ENCODE measurements at places on chromosomes 7 and 10.

GRCh38 chr10:48477141-48477540 is 127.7 kb downstream of the ARHGAP22 start:
- no peak for DNase-seq

DNA sequence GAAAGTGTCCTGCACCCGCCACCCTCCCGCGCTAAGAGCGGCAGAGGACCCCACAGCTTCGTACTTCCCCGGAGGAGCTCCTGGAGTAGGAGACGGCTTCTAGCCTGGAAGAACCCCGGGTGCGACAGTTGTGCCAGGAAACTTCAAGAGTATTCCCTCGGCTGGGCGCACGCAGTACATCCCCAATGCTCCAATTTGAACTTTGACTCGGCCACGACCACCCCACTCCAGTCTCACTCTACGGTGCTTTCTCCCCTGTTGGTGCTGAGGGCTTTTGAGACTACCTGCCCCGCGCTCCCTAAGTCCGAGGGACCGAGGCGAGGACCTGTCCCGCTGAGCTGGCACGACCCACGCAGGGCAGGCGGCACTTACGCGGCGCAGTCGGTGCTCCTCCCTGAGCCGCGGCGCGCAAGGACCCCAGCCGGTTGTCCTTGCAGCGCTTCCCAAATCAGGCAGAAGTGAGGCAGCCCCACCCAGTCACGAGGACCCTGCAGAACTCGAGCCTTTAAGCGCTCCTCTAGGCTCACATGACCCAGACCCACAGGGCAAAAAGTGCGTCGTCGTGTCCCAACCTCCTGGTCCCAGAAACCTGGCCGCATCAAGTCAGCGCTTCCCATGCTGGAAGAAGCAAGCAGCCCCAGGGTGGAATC is at the start of gene CPVL:
CPVL (minus strand) TSS at position 481 of the 650 bp plus-strand sequence. CDS start 25,476 bp downstream, outside the sequence.
- DNase-seq: peak; percentile 82

DNA sequence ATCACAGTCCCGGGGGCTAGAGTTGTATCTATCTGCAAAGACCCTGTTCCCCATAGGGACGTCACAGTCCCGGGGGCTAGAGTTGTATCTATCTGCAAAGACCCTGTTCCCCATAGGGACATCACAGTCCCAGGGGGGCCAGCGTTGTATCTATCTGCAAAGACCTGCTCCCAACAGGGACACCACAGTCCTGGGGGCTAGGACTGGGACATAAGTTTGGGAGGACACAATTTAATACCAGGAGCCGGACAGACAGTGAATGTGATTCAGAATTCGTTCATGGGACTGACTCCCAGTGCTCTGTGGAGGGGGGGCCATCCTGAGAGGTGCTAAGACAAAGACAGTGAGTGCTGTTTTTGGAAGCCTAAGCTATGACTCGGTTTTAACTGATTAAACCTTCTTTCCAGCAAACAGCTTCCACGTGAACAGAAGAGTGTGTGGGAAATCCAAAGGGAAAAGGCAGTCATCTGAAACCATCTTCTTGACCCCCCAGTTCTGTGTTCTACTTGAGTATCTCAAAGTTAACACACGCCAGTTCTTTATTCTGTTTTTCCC is 153.0 kb downstream of the DIP2C start:
- DNase-seq: no peak

DNA sequence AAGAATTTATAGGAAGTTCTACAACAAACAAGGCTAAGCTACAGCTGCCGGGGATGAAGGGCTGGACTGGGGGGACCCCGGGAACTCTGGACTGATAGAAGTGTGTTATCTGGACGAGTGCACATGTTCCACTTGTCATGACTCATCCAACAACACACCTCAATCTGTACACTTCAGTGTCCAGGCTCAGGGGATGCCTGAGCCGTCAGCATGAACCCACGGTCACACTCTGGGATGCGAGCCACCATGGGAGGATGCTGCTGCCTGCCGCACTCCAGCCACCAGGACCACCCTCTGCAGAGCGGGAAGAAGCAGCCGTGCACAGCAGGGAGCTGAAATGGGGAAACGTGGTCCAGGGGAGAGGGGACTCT is 67.5 kb downstream of the MAD1L1 start:
- DNase-seq: no peak

GRCh38 chr10:44668336-44668735 is 242.8 kb upstream of the TMEM72 start:
- DNase-seq: no peak

GRCh38 chr10:930625-931325 is 730 bp downstream of the LARP4B start:
- no peak for DNase-seq

DNA sequence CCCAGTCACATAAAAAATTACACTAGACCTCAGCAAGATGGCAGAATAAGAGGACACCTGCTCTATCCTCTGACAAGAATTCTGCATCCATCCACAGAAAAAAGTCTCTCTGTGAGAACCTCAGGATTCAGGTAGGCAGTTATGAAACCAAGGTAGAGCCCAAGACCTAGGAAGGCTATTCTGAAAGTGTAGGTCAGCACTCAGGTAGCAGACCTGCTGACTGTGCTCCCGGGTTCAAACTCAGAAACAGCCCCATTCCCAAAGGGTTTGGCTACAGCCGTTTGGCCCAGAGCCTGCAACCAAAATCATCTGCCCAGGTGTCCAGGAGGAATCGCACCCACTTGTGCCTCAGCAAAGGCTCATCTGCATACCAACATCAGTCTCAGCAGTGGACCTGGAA is 37.7 kb downstream of the COA1 start:
- DNase-seq: no peak

DNA sequence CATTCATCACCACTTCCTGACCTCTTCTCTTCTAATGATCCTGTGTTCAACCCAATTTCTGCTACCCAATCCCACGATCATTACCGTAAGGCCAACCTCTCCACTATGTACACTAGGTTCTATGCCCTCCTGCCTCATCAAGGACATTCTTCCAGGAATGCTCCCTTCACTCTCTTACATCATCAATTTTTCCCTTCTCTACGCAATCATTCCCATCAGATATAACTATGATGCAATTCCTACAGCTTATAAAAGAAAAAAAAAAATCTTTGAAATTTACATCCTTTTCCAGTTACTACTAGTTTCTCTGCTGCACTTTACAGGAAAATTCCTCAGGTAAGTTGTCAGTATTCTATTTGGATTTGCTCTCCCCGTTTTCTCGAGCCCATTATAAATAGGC is 30.8 kb upstream of the GPR22 start:
- DNase-seq: no peak

- DNase-seq: no peak
Observed at GRCh38 chr10:89301232-89301631, 614 bp upstream of the IFIT2 start.

DNA sequence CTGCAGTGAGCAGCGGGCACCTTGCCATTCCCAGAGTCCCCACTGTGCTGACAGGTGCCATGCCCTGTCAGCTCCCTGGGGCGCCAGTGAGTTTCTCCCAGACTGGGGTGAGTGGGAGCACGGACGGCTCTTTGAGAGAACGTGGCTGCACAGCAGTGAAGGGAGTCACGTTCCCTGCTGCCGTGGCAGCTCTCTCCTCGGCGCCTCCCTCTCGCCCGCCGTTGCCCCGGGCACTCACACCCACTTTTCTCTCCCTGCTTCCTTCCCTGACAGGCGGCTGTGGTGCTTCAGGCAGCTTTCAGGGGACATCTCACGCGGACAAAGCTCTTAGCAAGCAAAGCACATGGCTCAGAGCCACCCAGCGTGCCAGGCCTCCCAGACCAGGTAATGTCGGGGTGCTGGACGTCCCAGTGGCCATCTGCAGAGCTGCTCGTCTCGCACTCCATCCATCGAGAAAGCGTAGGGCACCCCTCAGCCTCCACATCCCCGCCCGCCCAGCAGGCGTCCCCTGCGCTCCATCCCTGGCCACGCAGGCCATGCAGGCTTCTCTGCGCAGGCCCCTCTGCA is 27.1 kb upstream of the TTYH3 start:
- no peak for DNase-seq

DNA sequence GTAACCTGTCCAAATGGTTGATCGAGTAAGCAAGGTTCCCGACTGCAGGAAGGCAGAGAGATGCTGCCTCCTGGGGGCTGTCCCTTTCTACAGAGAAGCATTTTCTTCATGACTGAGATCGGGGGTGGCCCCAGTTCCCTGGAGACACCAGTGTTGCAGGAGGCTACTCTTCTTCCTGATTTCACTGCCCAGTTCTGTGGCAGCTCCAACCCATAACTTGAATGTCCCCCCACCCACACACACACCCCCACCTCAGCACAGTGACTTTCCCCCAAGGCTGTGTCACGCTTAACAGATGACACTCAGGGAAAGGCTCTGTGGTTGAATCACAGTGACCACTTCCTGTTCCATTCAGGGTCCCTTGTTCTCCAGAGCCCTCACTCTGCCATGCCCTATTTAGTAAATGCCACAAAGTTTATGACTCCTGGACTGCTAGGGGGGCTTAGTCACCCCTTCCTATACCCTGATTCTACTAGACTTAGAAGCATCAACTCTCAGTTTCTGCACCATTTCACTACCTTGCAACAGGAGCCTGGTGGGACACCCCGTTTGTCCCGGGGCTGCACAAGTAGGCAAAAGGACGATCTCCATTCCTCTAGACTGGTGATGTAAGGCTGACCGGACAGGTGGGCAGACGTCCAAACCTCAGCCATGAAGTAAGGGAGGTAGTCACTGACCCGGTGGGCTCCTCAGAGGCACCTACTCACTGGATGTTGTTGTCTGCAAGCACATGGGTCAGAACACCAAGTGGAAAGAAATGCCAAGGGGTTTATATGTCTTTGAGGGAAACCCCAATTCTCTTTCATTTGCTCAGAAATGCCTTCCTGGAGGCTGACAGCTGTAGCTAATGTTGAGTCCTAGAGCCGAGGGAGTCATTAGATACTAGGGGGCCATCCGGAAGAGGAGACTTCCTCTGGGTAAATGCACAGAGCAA is 31.3 kb upstream of the SMC3 start:
- peak; percentile 86 for DNase-seq

GRCh38 chr7:20513341-20513740 is 102.1 kb upstream of the ABCB5 start:
- DNase-seq: no peak

DNA sequence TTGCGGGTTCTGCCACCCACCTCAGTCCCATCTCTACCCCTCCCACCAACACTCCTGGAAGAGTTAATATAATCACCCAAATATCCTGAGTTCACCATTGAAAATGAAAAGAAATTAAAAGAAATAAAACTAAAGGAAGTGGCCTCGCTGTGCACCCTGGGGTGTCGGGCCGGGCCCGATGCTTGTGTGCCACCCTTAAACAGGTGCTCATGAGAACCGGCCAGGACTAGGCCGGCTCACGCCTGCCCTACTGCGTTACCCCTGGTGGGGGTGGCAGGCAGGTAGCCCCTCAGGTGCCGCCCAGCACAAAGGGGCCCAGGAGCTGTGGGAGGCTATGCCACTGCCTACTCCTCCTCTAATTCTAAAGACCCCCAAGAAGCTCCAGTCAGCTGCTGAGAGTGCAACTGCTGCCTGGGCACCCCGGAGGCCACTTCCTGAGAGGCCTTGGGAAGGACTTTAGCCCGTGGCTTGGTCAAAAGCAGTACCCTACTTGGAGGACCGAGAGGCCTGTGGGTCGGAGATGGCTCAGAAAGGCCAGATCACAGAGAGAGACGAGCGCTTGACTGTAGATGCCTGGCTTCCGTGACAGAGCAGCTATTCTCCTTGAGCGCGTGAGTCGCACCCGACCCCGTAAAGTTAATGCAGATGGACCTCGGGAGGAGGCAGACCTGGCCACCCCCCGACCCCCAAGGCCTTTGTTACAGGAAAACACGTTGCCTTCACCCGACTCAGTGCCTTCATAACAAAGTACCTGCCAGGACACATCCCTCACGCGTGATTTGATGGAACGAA is 51.0 kb upstream of the PPP2R2D start:
- no peak for DNase-seq

DNA sequence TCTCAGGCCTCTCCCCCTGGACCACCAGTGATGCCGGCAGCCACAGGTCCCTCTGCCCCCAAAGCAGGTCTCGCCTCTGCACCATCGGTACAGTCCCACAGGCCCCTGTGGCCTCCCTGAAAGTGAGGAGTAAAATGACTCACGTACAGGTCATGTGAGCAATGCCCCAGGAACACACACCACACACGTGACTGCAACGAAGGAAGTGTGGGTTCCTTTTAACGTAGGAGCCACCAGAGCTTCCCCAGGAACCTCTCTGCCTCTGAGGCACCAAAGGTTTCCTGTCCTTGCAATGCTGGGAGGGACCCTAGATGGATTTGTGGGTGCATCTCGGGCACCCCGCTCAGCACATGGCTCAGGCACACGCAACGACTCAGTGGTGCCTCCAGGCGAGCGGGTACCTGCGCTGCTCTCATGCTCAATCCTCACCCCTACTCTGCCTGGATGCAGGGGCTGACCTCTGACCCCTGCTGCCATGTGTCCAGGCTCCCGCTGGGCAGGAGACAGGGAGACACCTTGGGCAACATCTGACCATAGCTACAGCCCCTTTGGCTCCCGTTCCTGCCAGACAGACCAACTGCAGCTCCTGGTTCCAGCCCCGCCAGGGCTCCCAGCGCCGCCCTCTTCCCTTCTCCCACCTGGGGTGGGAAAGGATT is 120.7 kb downstream of the PRKAG2 start:
- no peak for DNase-seq

GRCh38 chr7:601595-602340 is 82.1 kb upstream of the PDGFA start:
- DNase-seq: no peak

DNA sequence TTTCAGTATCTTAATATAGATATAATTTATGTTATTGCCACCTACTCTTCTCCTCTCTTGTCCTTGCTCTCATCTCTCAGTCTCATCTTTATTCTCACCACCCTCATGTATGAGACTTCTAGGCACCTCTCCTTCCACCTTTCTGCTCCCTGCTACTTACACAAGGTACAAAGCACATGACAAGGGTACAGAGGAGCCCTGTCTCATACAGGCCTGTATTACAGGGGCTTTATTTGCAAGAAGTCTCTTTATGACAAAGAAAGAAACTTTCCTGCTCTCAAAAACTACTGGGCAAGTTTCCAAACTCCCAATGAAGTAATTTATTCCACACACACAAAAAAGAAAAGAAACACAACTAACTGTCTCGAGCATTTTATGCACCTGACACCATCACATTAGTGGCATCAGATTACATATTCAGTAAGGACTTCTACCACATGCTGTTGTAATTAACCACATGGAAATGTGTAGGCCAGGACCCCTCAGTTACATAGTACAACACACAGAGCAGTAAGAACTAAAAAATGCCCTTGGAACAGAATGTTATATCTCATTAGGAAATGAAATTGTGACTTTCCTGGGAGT is 253.1 kb downstream of the FZD1 start:
- DNase-seq: no peak

DNA sequence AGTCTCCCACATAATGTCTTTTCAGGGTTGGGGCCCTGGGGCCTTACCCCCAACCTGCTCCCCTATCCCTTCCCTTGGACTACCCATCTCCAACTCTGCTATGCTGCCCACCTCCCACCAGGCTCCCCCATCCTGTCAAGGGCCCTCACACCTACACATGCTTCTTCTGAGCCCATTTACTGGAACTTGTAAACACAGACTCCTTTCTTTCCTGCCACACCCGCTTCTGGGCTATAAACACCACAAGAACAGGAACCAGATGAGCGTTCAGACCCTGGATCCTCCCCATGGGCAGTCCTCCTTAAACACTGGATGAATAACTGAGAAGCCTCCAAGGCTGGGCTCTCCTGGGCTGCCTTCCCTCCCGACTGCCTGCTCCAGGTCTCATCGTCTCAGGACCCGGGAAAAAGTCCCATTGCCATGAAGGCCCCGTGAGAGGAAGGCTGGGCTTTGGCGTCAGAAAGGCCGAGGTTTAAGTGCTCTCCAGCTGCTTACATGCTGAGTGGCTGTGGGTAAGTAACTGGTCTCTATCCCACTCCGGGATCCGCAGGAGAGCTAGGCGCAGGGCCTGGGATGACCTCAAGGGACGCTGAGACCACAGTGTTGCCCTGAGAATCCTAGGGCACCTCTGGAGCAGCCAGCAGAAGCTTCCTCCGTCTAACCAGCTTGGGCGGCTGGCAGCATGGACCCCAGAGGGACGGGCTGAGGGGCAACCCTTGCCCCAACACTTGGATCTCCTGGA is 15.6 kb upstream of the CRHR2 start:
- no peak for DNase-seq

Measured in esophagus muscularis mucosa (tissue), 4 donors.